ENCODE measurements at places on chromosomes 11 and 22.

- DNase-seq: no peak
Observed at GRCh38 chr11:10846660-10847059, 11.2 kb downstream of the ZBED5 start.

DNA sequence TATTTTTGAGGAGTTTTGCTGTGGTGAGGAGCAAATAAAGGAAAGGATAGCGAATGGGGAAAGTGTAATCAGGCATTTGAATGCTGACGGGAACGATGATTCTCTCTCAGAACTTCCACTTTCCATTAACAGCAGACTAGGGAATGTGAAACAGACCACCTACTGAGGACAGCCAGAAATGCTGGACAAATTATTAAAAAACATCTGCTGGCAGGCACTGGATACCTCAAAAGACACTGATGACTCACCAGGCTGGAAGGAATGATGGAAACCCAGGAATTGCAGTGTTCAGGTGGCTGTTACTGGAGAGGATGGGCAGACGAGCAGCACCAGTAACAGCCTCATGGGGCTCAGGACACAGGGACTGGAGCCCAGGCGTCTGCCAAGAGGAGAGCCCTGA is 33.4 kb downstream of the PLA2G6 start:
- no peak for DNase-seq

DNA sequence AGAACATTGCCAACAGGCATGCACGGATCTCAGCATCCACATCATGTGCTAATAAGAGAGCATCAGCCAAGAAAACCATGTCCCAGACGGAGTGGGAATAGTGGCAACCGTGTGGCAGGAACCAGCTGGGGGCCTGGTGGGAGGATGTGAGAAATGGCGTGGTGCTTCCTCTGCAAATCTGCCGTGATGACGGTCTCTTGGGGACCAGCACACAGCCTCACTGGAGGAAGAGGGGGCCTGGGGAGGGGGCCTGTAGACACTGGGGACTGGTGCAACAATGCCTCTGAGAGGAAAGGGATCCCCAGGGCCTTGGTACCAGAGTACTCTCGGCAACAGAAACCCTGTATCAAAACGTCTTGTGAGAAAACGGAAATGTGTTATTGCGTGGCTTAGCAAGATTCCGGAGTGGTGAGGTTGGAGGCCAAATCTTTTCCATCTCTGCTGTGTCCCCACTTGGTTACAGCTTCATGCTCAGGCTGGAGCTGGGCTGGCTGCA is 154.3 kb upstream of the TBCEL start:
- no peak for DNase-seq

DNA sequence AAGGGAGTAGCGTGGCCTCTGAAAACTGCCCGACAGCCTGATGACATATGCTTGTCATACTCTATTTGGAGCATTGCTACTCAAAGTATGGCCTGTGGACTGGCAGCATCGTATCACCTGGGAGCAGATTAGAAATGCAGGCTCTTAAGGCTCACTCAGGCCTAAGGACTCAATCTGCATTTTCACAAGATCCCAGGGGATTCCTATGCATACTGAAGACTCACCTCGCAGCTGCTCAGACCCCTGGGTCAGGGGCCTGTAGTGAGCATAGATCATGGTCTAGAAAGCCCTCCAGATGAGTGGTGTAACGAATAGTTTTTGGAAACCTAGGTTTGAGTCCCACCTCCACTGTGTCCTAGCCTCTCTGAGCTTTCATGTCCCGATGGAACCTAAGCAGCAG is 126.3 kb downstream of the FEZ1 start:
- DNase-seq: no peak

DNA sequence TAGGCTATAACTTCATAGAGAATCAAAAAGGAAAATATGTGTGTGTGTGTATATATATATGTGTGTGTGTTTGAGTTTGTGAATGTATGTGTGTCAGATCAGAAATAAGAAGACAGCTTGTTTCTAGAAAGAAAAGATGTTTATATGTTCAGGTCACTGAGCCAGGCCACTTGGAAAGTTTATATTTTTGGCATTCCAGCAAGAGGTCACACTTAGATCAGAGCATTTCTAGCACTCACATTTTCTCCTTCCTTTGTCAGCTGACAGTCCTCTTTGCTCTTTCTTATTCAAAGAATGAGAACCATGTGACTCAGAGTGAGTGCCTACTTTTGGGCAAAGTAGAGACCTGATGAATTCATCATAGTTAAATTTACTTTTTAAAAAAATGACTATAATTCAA is 22.9 kb downstream of the RAB38 start:
- no peak for DNase-seq

GRCh38 chr11:30351061-30351460 is 28.2 kb downstream of the ARL14EP start:
- DNase-seq: no peak

DNA sequence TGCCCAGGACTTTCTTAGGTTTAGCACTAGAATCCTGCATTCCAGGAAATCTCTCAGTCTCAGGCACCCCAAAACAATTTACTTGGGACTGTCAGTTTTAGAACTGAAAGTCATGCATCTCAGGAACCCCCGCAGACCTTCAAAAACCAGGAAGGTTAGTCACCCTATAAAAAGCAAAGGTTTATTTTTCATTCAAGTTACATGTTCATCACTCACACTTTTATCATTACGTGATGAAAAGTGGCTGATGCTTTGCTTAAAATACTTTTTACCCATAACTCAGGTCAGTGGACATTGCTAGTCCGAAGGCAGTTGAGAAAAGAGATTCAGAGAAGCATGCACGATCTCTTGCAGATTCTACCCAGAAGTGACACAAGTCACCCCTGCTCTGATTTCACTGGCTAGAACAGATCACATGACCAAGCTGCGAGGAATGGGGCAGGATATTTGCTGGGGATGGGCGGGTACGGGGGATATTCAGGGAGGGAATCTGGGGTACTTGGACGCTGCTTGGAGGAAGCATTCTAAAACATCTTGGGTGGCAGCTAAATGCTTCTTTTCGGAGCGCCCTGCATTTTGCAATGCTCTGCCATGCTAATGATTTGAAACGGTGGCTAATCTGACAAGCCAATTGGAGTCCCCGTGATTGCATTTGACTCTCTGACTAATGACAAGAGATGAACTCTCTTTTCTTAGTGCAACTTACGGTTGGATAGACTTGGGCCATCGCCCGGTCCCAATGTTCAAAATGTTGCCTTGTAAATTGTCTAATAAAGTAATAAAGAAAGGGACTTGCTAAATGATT is 110.2 kb downstream of the MIAT start:
- no peak for DNase-seq

- DNase-seq: no peak
Observed at GRCh38 chr22:44098021-44098739, 74.1 kb downstream of the PARVB start.

DNA sequence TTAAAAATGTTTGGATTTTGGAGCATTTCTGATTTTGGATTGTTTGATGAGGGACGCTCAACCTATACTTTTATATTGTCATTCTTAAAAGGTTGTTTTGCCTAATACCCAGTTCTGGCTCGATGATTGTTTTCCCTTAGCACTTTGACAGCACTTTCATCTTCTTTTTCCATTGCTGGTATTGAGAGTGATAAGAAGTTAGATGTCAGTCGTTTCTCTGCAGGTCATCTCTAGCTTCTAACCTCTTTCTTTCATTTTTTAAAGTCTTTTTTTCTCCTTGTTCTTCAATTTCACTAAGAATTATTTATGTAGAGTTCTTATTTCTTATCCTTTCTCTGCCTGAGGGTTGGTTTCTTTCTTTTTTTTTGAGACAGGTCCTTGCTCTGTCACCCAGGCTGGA is 18.8 kb downstream of the PPP6R3 start:
- no peak for DNase-seq

All from hematopoietic multipotent progenitor cell treated with erythropoietin and hydrocortisone succinate and interleukin-3 and kit ligand, for 17 days (in vitro differentiated cells).